Memory B cell (primary cell): ENCODE measurements at places on chromosomes 12 and 14.

GRCh38 chr12:4932576-4932975, 22.9 kb downstream of the KCNA1 start:
- no peak for DNase-seq

GRCh38 chr14:78637489-78637888, 467.3 kb downstream of the NRXN3 start:
- DNase-seq: no peak

DNA sequence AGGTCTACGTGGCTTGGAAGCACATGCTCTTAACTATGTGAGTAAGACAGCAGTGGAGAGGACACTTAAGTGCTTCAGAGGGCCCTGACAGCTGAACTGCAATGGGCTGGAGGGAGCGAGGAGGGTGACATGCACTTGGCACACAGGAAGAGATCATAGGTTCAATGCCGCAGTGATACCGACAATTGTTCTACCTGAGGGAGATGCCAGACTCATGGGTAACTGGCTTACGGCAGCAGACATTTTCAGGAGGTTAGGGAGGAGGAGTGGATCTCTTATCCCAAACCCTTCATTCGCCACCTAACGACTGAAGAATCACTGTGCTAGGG, 68.4 kb downstream of the NTF3 start:
- no peak for DNase-seq

GRCh38 chr12:128513331-128513730, 246.4 kb downstream of the TMEM132C start:
- DNase-seq: no peak

- no peak for DNase-seq
Measured at GRCh38 chr14:75539162-75539560, 16.9 kb downstream of the BATF start.

GRCh38 chr12:77992760-77993159, 162.1 kb downstream of the NAV3 start:
- DNase-seq: no peak

GRCh38 chr14:89616852-89617341, 199.9 kb upstream of the FOXN3 start:
- peak; percentile 31 for DNase-seq

GRCh38 chr12:126404293-126404881, 1339.2 kb downstream of the AACS start:
- DNase-seq: no peak

DNA sequence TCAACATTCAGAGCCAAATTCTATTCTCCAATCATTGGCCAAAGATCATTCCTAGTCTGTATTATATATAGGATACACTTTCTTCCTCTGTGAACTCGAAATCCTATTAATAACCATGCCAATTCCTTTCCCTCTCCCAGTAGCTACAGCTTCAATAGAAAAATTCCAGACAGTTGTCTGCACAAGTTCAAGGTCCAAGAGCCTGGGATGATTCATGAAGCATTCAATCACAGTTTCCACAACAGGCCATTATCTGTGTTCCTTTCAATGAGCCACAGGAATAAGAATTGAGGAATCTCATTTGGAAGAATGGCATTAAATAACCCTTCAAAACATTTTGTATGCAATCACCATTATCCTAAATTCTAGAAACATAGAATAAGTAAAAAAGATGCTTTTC, 437.4 kb downstream of the RMST start:
- no peak for DNase-seq

GRCh38 chr12:5908251-5908650, 36.8 kb downstream of the ANO2 start:
- DNase-seq: no peak

DNA sequence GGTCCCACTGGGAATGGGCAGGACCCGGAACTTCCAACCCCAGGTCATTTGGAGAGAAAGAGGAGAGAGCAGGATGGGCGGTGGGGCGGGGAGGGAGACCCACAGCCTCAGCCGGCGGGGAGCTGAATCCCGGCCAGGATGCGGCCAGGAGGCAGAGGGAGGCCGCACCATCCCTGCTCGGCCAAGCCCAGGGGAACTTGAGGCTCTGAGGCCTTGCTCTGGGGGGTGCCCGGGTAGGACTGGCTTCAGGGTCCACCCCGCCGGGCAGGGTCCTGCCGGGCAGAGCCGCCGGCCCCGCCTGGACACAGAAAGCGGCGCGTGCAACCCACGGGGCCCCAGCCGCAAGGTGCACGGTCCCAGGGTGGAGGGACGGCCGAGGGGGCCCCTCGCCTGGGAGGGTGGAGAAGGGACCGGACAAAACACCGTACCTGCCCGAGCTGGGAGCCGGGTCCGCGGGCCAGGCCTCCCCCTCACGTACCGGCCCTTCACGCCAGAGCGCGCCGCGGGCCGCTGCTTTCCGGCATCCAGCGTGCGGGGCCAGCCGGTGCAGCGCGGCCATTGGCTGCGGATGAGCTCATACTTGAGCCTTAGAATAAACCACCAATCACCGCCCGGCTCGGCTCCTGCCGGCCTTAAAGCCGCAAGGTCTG, at the start of gene RPS6KL1:
Gene RPS6KL1, minus strand, starts transcription at position 509 of the 650 bp plus-strand sequence. CDS start 1,719 bp downstream, outside the sequence.
- peak; percentile 61 for DNase-seq

- no peak for DNase-seq
Measured at GRCh38 chr14:90892970-90893369, 76.7 kb upstream of the TTC7B start.

- peak; percentile 69 for DNase-seq
Measured at GRCh38 chr12:6425590-6426531, 18.9 kb upstream of the CD27 start.

GRCh38 chr12:3342051-3342450, 149.0 kb upstream of the PRMT8 start:
- DNase-seq: no peak

GRCh38 chr14:36989806-36990205, 182.6 kb downstream of the SLC25A21 start:
- DNase-seq: no peak

- no peak for DNase-seq
Measured at GRCh38 chr12:116180448-116180847, 97.0 kb downstream of the MED13L start.

DNA sequence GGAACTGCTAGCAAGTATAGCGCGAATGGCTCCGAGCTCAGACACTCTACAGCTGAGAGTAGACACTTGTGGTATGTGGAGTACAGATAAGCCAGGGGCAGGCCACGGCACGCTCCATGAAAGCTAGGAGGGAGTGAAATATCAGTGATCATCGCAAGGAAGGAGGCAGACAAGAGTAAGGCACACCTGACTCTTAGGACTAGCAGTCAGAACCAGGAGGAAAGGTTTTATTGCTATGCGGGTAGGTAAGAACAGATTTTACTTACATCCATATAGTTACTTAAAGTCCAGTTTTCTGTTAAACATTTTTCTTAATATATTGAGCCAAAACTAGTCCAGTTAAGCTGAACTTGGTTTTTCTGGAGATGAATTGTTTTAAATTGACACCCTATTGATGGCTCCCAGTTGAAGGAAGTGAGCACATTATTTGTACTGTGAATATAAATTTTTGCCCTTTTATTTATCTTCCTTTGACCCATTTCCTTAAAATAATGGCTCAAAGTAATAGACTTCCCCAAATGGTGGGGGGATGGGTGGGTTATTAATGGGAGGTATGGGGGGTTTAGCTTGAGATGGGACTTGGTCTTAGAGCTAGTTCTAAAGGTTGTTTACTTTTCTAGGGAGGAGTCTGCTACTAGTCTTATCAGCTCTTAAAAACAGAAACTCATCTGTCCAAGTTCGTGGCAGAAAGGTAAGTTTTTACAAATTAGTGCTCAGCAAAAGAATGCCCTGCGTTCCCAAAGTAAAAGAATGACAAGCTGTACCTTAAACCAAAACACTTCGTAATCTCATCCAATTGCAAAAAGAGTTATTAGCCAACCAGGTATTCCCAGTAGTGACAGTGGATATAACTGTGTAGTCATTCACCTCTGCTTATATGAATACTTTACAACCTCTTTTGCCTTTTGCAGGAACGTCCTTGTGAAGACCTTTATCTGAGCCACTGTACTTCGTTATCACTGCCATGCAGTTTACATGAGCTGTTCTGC, 5.8 kb downstream of the HNRNPA1 start:
- DNase-seq: no peak

- DNase-seq: no peak
Measured at GRCh38 chr14:88804477-88804876, 11.7 kb upstream of the EML5 start.

DNA sequence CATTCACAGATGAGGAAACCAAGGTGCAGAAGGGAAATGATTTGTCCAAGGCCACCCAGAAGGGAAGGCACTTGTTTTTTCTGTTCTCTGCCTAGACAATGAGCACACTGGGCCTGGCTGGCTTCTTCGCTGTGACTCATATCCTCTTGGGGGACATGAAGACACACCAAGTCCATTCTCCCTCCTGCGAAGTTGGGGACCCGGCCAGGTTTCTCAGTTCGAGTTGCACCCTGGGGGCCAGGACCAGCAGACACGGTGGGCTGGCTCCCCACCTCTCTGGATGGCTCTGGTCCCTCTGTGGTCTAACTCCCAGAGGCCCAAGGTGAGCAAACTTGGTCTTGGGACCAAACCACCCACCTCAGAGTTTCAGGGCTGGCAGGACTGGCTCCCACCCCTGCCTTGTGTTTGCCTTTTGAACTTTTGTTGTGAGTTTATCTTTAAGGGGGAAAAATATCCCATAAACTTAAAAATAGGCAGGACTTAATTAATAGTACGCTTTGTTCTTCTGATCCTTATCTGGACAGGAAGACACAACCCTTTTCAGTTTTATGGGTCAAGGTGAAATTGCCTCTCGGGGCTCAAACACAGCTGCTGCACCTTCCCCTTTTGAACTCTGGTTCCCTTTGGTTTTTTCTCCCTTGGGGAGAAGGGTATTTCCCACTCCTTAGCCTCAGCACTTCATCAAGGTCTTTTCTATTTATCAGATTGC, 9.0 kb upstream of the MLEC start:
- DNase-seq: no peak

- DNase-seq: no peak
Measured at GRCh38 chr14:98018628-98019027, 1221.4 kb downstream of the VRK1 start.

- DNase-seq: no peak
Measured at GRCh38 chr12:124842800-124843510, 20.7 kb downstream of the SCARB1 start.

GRCh38 chr12:65293735-65294134, 15.3 kb downstream of the MSRB3 start:
- no peak for DNase-seq

DNA sequence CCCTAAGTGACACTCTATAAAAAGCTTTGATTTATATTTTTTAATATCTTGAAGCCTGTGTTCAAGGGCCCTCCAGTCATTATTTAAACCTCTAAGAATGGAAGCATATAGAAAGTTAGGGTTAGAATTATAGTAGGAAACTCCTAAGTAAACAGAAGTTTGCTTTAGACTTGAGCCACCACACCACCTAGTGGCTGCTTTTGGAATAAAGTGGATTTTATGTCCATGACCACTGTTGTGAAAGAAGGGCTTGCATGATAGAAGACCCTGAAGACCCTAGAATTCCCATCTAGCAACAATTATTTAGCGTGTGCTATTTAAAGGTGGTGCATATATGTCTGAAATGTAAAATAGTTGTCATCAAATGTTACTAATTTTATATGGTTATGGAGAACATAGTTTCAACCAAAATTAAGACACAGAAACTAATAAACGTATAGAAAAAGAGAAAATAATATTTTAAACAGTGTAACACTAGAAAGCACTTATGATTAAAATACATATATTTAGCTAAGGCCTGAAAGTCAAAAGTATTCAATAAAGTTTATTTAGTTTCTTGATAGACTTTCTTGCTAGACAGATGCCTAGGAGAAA, 21.3 kb downstream of the LRRIQ1 start:
- peak; percentile 12 for DNase-seq

GRCh38 chr12:15863984-15864383, 18.2 kb upstream of the STRAP start:
- DNase-seq: no peak

DNA sequence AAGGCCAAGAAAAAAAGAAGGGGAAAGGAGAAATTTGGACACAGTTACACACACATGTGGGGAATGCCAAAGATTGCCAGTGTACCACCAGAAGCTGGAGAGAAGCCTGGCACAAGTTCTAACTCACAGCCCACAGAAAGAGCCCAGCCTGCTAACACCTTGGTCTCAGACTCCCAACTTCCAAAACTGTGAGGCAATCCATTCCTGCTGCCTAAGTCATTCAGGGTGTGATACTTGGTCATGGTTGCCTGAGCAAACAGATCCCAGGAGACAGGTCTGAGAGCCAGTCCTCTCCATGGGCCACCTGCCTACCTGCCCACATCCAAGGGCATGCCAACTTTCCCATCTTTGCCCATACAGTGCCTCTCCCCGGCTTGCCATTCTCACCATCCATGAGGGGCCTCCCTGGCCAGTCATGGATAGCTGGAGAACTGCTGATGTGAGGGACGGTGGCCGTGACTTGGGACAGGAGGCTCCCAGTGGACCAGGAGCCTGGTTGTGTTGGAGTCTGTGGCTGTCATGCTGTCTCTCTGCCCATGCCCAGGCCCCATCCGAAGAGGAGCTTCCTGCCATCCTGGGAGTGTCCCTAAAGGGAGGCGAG, 198.0 kb upstream of the RTL1 start:
- no peak for DNase-seq

- DNase-seq: no peak
Measured at GRCh38 chr12:16417058-16417457, 69.6 kb downstream of the MGST1 start.

DNA sequence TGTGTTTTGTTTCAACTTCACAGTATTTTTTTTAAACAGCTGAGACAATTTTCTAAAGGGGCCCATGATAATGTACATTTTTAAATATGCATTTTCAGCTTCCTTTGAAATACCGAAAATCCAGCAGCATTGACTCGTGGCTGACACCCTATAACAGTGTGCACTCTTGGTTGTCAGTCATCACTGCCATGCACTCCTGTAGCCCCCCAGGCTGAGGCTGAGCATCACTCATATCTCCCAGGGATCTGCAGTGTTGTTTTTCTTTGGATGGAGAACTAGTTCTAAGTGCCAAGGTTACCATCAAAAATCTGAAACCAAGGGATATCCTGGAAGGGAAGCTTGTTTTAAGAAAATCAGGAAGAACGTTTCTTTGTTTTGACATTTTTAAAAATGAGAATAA, 81.2 kb downstream of the C14orf132 start:
- no peak for DNase-seq

- no peak for DNase-seq
Measured at GRCh38 chr14:71004481-71004880, 97.2 kb downstream of the PCNX1 start.

GRCh38 chr12:57214398-57214781, 2.2 kb upstream of the NXPH4 start:
- peak; percentile 73 for DNase-seq

DNA sequence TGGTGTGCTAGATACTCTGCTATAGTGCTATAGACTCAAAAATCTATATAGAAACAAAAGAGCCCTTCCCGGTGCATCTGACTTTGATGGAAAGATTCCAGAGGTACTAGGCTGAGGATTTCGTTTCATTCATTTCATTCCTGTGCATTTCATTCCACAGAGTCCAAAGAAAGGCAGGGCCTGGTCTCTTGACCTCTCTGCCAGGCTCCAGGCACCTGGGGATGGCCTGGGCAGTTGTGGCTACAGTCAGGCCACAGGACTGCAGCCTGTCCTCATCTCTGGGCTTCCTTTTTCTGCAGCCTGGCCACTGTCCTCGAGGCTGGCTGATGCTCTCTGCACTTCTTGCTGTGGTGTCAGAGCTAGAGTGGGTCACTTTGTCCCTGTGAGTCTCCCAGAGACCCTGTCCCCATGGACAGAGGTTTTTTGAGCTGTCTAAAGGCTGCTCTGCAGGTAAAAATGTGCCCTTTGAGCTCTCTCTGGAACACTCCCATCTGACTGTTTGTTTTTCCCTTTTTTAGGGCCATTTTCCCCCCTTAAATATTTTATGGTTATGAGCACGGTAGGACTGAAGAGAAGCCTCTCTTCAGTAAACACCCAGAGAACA, 3.2 kb upstream of the VDR start:
- DNase-seq: no peak
